Skeletal muscle tissue (tissue), 5 donors: ENCODE measurements at places on chromosomes 12 and 14. TPM values are rescaled to one million over a fixed set of nuclear protein-coding genes. Genes with fewer than 3 reads are reported as not detected.

RDH12 gene
- total RNA-seq, result 0.52 TPM

CEBPE gene
- total RNA-seq, result under 0.01 TPM

ENDOU gene
- total RNA-seq, result 1.0 TPM

CHMP4A gene
- total RNA-seq, result 29.2 TPM

PTGR2 gene
- total RNA-seq, result 5.7 TPM

NFATC4 gene
- 21.4 TPM for total RNA-seq

PLXNC1 gene
- 17.2 TPM for total RNA-seq

TPPP2 gene
- total RNA-seq, result not detected

BBOF1 gene
- 2.1 TPM for total RNA-seq

SHMT2 gene
- total RNA-seq, result 91.3 TPM

INF2 gene
- total RNA-seq, result 14.6 TPM

LACRT gene
- total RNA-seq, result not detected

PIANP gene
- total RNA-seq, result under 0.01 TPM

TCHP gene
- total RNA-seq, result 3.7 TPM

SSPN gene
- 56.9 TPM for total RNA-seq

CLEC2D gene
- 12.0 TPM for total RNA-seq

TMEM229B gene
- 0.52 TPM for total RNA-seq

DEPDC4 gene
- 1.0 TPM for total RNA-seq

PRIMA1 gene
- 0.52 TPM for total RNA-seq
